Stimulated activated CD4-positive, alpha-beta T cell treated with anti-CD3 and anti-CD28 coated beads, TNF-alpha, amount 100 ng/mL, for 4 hours (primary cell): ENCODE measurements at places on chromosomes 6 and 20.

GRCh38 chr20:35912881-35913280 is 41.4 kb downstream of the SCAND1 start:
- DNase-seq, result no peak

DNA sequence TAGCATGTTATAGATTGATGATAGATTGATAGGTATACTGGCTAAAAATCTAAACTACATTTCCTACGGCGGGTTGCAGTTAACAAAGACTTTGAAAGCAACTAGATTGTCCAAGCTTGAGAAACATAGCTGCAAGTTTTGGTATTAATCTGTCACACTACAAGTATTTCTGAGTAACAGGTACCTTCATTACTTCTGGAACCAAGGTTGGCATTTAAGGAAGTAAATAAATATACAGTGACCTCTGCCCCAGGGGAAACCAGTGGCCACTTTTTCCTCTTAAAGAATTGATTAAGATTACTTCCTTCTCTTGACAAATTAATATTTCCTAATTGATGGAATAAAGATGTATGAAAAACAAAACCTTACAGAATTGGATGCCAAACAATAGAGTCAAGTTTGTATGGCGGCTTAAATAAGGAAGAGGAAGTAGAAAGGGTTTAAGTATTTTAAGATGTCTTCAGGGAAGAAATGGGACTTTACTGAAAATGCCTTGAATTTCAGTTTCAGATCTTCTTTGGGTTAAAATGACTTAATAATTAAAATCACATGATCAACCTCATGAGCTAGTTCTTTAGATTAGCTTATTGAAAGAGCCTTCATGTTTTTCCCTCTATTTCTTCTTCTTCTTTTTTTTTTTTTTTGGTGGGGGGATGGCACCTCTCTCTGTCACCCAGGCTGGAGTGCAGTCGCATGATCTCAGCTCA is 132.8 kb downstream of the DOK5 start:
- no peak for DNase-seq

GRCh38 chr6:26388014-26388413 is 5.1 kb downstream of the BTN2A2 start:
- DNase-seq, result no peak

DNA sequence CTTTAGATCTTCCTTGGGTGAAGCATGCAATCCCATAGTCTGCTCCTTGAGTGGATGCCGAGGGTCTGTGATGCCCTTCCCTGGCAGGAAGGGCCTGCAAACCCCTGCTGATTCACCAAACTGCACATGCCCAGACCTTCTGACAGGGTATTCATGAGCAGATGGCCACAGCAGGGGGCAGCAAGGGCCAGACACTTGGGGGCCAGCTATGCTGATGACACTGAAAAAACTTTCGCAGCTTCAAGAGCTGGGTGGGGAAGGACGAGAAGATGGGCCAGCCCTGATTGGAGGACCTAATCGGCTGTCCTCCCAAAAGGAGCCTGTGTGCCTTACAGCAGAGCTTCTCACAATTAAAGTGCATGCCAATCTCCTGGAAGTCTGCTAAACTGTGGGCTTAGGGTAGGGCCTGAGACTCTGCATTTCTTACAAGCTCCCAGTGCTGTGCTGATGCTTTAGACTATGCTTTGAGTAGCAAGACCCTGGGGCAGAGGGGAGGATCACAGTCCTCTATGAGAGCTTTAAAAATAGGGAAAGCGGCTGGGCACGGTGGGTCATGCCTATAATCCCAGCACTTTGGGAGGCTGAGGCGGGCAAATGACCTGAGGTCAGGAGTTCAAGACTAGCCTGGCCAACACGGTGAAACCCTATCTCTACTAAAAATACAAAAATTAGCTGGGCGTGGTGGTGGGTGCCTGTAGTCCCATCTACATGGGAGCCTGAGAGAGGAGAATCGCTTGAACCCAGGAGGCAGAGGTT is 15.2 kb upstream of the GDAP1L1 start:
- DNase-seq, result no peak

GRCh38 chr20:45344168-45344860 is 3.9 kb downstream of the SDC4 start:
- no peak for DNase-seq

DNA sequence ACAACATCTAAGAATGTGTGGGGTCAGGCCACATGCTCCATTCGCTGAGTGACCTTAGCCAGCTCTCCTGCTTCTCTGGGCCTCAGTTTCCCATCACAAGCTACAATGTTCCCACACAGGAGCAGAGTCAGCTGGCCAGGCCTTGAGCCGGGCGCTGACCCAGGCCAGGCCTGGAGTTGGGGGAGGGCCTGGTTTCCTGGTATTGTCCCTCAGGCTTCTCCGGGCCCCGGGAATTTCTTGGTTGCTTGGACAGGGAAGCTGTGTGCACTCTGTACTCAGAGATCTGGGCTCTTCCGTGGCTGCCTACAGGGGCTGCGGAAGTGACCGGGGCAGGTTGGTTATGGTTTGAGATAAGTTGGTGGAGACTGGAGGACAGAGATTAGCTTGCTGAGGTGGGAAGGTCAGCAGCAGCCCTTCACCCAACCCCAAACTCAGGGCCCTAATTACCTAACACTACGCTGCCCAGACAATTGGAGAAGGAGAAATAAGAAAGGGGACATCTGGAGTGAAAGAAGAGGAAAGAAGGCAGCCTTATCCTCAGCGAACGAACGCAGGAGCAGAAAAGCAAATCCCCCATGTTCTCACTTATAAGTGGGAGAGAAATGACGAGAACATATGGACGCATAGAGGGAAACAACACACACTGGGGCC is 6.2 kb downstream of the TGM2 start:
- no peak for DNase-seq

- no peak for DNase-seq
These were observed 7.9 kb downstream of the ZC2HC1B start for GRCh38 chr6:143872201-143872600.
